Sigmoid colon (tissue), 7 donors: ENCODE measurements at places on chromosomes 11 and 22. TPM values are rescaled to one million over a fixed set of nuclear protein-coding genes. Genes with fewer than 3 reads are reported as not detected.

TSPAN4 gene
- total RNA-seq: 79.2 TPM

DNA sequence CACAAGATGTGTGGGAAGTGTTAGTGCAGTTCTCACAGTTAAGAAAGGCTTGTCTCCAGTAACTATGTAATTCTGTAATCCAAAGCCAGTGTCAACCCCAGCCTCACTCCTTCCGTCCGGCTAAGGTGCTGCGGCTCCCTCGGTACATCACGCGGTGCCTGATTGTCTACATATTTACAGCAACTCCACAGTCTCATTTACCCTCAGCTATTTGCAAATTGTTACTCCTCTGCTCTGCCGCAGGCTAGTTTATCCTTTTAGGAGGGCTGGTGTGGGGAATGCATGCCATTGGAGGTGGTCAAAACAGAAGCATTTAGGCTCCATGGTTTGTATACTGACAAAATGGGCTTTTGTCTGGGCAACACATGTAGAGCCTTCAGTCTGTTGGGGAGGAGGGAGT is 358.3 kb downstream of the METTL15 start:
- H3K27me3 ChIP-seq: no peaks in the 10 kb centered on the region
- DNase-seq: no peak
- no peak overlapping the region for H3K27ac ChIP-seq
- no peaks in the 10 kb centered on the region for H3K36me3 ChIP-seq
- H3K4me1 ChIP-seq: no peaks in the 10 kb centered on the region

- no peaks in the 10 kb centered on the region for H3K27me3 ChIP-seq
- no peak overlapping the region for H3K27ac ChIP-seq
- H3K4me3 ChIP-seq: no peak overlapping the region
Observed at GRCh38 chr22:23700706-23701105, 9.9 kb downstream of the RGL4 start.

DNA sequence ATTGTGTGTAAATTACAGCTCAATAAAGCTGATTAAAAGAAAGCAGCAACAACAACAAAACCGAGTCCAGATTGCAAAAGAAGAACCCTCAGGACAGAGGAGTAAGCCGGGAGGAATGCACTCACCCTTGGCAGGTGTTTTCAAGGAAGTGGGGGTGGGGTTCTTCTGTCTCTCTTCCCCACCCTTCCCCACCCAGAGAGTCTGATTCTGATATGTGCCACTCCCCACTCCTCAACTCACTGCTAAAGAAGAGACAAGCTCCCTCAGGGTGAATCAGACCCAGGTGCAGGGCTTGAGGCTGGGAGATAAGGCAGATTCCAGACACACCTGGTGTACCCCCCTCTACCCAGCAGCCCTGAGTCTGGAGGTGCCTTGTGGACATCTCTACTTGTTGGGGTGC is 38.4 kb upstream of the PHF21A start:
- no peak overlapping the region for H3K27ac ChIP-seq
- H3K4me3 ChIP-seq: no peak overlapping the region
- H3K27me3 ChIP-seq: peaks cover 2% of the 10 kb centered on the region

DNA sequence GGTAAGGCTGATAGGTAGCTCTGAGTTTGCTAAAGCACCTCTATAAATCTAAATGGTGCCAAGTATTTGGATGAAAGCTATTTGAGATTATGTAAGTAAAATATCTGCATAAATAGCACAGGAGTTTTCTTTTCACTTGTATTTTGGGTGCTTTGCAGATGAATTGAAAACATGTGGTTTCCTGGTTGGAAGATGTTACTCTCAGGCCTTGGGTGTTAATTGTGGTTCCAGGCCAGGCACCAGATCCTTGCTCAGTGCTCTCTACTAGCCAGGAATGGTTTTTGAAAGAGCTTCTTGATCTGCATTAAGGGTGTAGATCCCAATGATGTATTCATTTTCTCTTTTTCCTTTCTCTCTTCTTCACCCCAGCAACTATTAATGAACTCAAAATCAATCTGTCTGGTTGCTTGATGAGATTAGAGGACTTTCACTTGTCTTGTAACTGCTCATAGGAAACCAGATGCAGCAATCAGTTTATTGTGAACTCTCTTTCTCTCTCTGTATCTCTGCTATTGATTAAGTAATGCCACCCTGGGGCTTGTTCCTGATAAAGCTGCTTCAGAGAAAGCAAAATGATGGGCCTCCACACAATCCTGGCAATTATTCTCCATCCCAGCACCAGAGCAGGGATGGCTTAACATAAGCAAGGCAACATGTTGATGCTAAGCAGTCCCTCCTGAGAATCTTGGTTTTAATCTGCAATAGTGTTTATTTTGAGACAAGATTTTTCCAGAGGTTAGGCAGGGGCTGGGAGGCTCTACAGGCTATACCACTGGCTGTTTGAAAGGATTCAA is 147.0 kb upstream of the NTM start:
- H3K4me3 ChIP-seq: no peak overlapping the region
- no peaks in the 10 kb centered on the region for H3K27me3 ChIP-seq
- no peaks in the 10 kb centered on the region for H3K36me3 ChIP-seq
- no peak overlapping the region for H3K27ac ChIP-seq
- DNase-seq: no peak

- no peak overlapping the region for H3K4me3 ChIP-seq
- peaks cover 4% of the 10 kb centered on the region for H3K4me1 ChIP-seq
- no peak overlapping the region for H3K27ac ChIP-seq
Observed at GRCh38 chr22:46350121-46350520, 14.6 kb downstream of the TRMU start.

- no peak for DNase-seq
- H3K27me3 ChIP-seq: no peaks in the 10 kb centered on the region
- H3K36me3 ChIP-seq: no peaks in the 10 kb centered on the region
- H3K27ac ChIP-seq: no peak overlapping the region
Observed at GRCh38 chr11:88266919-88267318, 70.6 kb downstream of the CTSC start.

GRCh38 chr22:46866591-46866990 is 104.1 kb downstream of the TBC1D22A start:
- H3K4me3 ChIP-seq: no peak overlapping the region
- no peaks in the 10 kb centered on the region for H3K36me3 ChIP-seq
- H3K27me3 ChIP-seq: no peaks in the 10 kb centered on the region
- no peak overlapping the region for H3K27ac ChIP-seq
- no peaks in the 10 kb centered on the region for H3K4me1 ChIP-seq

SCGB1A1 gene
- not detected for total RNA-seq

DNA sequence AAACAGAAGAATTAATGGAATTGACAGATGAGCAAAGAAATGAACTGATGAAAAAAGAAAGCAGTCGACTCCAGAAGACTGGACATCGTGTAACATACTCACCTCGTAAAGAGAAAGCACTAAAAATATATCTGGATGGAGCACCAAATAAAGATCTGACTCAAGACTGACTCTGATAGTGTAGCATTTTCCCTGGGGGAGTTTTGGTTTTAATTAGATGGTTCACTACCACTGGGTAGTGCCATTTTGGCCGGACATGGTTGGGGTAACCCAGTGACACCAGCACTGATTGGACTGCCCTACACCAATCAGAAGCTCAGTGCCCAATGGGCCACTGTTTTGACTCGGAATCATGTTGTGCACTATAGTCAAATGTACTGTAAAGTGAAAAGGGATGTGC is 52.4 kb downstream of the DKK3 start:
- H3K27me3 ChIP-seq: no peaks in the 10 kb centered on the region
- DNase-seq: no peak
- H3K36me3 ChIP-seq: peaks cover 81% of the 10 kb centered on the region
- no peaks in the 10 kb centered on the region for H3K4me1 ChIP-seq

- H3K27ac ChIP-seq: no peak overlapping the region
- no peaks in the 10 kb centered on the region for H3K36me3 ChIP-seq
- H3K4me1 ChIP-seq: no peaks in the 10 kb centered on the region
- H3K4me3 ChIP-seq: no peak overlapping the region
- H3K27me3 ChIP-seq: no peaks in the 10 kb centered on the region
- DNase-seq: no peak
Observed at GRCh38 chr11:118047749-118048148, 29.1 kb upstream of the TMPRSS4 start.

SORL1 gene
- 17.1 TPM for total RNA-seq

COMT gene
- 162 TPM for total RNA-seq

JRKL gene
- 5.8 TPM for total RNA-seq

GRCh38 chr11:108672786-108673185 is 7.9 kb downstream of the DDX10 start:
- peaks cover 28% of the 10 kb centered on the region for H3K36me3 ChIP-seq
- peaks cover 12% of the 10 kb centered on the region for H3K4me1 ChIP-seq
- no peak overlapping the region for H3K4me3 ChIP-seq
- no peak for DNase-seq
- no peaks in the 10 kb centered on the region for H3K27me3 ChIP-seq

PLCB3 gene
- 17.7 TPM for total RNA-seq

DNA sequence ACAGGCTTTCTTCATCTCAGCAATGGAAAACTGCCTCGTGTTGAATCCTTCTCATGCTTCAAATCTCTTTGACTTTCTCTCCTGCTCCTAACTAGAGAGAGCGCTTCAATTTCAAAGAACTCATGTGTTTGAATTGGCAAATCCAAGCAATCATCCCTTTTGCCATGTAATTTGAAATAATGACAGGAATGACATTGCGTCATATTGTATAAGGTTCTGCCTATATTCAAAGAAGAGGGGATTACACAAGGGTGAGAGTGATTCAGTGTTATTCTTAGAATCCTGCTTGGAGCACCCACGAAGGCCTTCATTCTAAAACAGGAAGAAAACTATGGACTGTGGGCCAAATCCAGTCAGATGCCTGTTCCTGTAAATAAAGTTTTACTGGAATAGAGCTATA is 720.6 kb downstream of the JRKL start:
- DNase-seq: no peak
- no peaks in the 10 kb centered on the region for H3K4me1 ChIP-seq
- H3K36me3 ChIP-seq: no peaks in the 10 kb centered on the region
- no peak overlapping the region for H3K27ac ChIP-seq

CNGA4 gene
- not detected for total RNA-seq

- no peak overlapping the region for H3K27ac ChIP-seq
- DNase-seq: no peak
- no peaks in the 10 kb centered on the region for H3K4me1 ChIP-seq
- H3K27me3 ChIP-seq: no peaks in the 10 kb centered on the region
- no peak overlapping the region for H3K4me3 ChIP-seq
Observed at GRCh38 chr11:94705891-94706615, 62.1 kb upstream of the AMOTL1 start.

DNA sequence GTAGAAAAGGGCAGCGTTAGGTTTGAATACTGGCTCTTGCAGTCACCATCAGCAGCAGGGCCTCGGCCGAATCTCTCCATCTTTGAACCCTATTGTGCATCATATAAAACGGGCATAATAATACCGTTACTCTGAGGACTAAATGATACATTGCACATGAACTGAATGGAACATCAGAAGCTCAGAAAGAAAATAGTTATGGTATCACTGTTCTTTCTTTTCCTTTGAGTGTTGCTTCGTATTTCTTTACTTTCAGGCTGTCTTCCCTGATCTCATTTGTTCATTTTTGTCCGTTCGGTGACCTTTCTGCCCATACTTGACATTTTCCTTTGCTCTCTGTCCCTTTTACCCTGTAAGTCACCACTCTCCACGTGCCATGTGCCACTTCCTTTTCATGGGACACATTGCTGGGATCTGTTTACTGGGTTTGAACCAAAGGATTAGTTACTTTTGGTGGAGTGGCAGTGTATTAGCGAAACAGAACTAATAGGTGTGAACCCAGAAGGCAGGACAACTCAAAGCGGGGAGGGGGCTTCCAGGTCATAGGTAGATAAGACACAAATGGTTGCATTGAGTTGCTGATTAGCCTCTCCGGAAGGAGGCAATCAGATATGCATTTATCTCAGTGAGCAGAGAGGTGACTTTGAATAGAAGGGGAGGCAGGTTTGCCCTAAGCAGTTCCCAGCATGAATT is 717 bp upstream of the ZNF202 start:
- H3K4me3 ChIP-seq: peak overlapping the region; percentile 86
- peak overlapping the region; percentile 77 for H3K27ac ChIP-seq
- no peaks in the 10 kb centered on the region for H3K27me3 ChIP-seq
- H3K36me3 ChIP-seq: peaks cover 11% of the 10 kb centered on the region

DDX25 gene
- 0.14 TPM for total RNA-seq

- H3K4me3 ChIP-seq: no peak overlapping the region
- H3K27me3 ChIP-seq: no peaks in the 10 kb centered on the region
- no peak overlapping the region for H3K27ac ChIP-seq
- no peaks in the 10 kb centered on the region for H3K4me1 ChIP-seq
Observed at GRCh38 chr11:100759106-100759505, 72.0 kb downstream of the ARHGAP42 start.

- H3K27ac ChIP-seq: no peak overlapping the region
- DNase-seq: no peak
- H3K27me3 ChIP-seq: no peaks in the 10 kb centered on the region
Observed at GRCh38 chr11:110279881-110280280, 16.5 kb downstream of the RDX start.

- no peaks in the 10 kb centered on the region for H3K4me1 ChIP-seq
- no peaks in the 10 kb centered on the region for H3K36me3 ChIP-seq
- no peak overlapping the region for H3K4me3 ChIP-seq
- H3K27me3 ChIP-seq: no peaks in the 10 kb centered on the region
- DNase-seq: no peak
- H3K27ac ChIP-seq: no peak overlapping the region
Observed at GRCh38 chr11:123797541-123797940, 8.6 kb downstream of the OR6M1 start.

TTC28 gene
- total RNA-seq: 54.6 TPM

- H3K27ac ChIP-seq: no peak overlapping the region
- H3K4me1 ChIP-seq: no peaks in the 10 kb centered on the region
- DNase-seq: no peak
- no peaks in the 10 kb centered on the region for H3K36me3 ChIP-seq
- no peak overlapping the region for H3K4me3 ChIP-seq
Observed at GRCh38 chr11:22846726-22847125, 13.5 kb downstream of the CCDC179 start.

KCNC1 gene
- 0.54 TPM for total RNA-seq

DNA sequence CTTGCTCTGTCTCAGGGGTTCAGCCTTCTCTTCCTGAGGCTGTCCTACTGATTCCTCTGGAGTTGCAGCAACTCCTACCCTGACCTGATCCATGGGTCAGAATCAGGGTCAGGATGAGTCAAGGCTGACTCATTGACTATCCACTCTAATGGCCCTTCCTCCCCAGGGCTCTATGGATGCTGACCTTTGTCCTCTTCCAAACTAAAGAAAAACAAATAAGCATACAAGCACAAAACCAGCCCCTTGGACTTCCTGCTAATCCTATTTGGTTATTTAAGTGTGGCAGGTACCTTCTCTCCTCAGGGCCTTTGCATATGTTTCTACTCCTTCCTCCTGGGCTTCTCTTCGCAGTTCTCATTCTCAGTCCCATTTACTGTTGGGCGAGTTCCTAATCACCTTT is 204.5 kb upstream of the NAV2 start:
- no peak overlapping the region for H3K4me3 ChIP-seq
- DNase-seq: no peak
- peaks cover 3% of the 10 kb centered on the region for H3K27me3 ChIP-seq
- H3K36me3 ChIP-seq: no peaks in the 10 kb centered on the region
- H3K27ac ChIP-seq: no peak overlapping the region
- no peaks in the 10 kb centered on the region for H3K4me1 ChIP-seq
